Caco-2 (cell line): ENCODE measurements at places on chromosomes 5 and 9. TPM values are rescaled to one million over a fixed set of nuclear protein-coding genes. Genes with fewer than 3 reads are reported as not detected.
A peak's percentile ranks its signal among the peaks of the same experiment; 100 is the strongest.

- H3K27me3 ChIP-seq: no peaks in the 10 kb centered on the region
- H3K27ac ChIP-seq: peak overlapping the region; percentile 97
- H3K36me3 ChIP-seq: no peaks in the 10 kb centered on the region
- no peak for DNase-seq
- H3K4me3 ChIP-seq: peak overlapping the region; percentile 91
- peaks cover 9% of the 10 kb centered on the region; the same call in 1 of the 2 replicates for H3K4me1 ChIP-seq
These were observed 475 bp downstream of the DDX31 start for GRCh38 chr9:132669319-132669697.

- no peaks in the 10 kb centered on the region for H3K4me1 ChIP-seq
- H3K27ac ChIP-seq: no peak overlapping the region
- no peak for DNase-seq
These were observed 36.4 kb upstream of the ADAMTS2 start for GRCh38 chr5:179381691-179382090.

DNA sequence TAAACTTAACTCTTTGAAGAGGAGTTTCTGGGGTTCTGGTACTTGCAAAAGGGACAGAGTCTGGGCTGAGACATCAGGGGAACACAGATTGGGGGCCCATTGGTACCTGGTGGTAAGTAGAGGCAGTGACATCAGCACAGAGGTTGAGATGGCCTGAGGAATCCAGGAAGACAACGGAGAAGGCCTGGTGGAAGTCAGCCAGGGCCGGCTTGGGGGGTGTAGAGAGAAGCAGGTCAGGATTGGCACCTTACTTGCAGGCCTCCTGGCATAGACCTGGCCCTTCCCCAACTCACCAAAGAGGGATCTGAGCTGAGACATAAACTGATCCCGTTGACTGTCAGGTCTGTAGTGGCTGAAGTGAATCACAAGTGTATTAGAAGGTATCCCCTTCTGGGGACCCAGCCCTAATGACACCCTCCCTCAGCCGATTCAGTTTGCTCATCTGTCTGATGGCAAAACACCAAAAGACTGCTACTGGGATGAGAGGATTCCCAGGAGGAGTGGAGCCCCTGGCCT is 5.5 kb downstream of the NOL6 start:
- H3K27ac ChIP-seq: peak overlapping the region; percentile 59
- H3K36me3 ChIP-seq: peaks cover 6% of the 10 kb centered on the region

- no peak overlapping the region for H3K4me3 ChIP-seq
- H3K27ac ChIP-seq: no peak overlapping the region
These were observed 1209.3 kb upstream of the C9orf72 start for GRCh38 chr9:28782630-28783029.

DNA sequence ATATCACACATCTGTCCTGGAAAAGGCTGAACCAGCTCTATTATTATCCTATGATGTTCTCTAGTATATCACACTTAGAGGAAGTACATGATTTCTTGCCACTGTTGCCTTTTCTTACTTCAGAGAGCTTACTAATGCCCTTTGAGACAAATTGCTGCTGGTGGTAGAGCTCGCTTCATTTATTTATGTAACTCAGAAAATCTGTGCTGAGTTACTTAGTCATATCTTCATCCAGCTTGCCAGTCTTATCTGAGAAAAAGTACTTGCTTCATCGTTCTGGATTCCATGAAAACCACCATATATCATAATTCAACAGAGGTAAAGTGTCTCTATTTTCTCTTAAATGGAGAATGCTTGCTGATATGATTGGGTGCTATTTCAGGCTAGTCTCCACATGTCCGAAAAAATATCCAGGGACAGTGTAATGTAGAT is 26.6 kb downstream of the PTPDC1 start:
- no peaks in the 10 kb centered on the region for H3K36me3 ChIP-seq
- DNase-seq: no peak
- H3K27ac ChIP-seq: no peak overlapping the region

- H3K27me3 ChIP-seq: no peaks in the 10 kb centered on the region
- H3K36me3 ChIP-seq: no peaks in the 10 kb centered on the region
- H3K4me3 ChIP-seq: no peak overlapping the region
- H3K4me1 ChIP-seq: peaks cover 30% of the 10 kb centered on the region
- DNase-seq: no peak
These were observed 29.4 kb downstream of the RHOBTB3 start for GRCh38 chr5:95760273-95761191.

Gene HTR1A
- total RNA-seq: not detected in 2 replicates

- DNase-seq: no peak
- H3K27ac ChIP-seq: peak overlapping the region; percentile 96
- H3K4me3 ChIP-seq: peak overlapping the region; percentile 83
These were observed 632 bp downstream of the COQ4 start for GRCh38 chr9:128323212-128323730.

DNA sequence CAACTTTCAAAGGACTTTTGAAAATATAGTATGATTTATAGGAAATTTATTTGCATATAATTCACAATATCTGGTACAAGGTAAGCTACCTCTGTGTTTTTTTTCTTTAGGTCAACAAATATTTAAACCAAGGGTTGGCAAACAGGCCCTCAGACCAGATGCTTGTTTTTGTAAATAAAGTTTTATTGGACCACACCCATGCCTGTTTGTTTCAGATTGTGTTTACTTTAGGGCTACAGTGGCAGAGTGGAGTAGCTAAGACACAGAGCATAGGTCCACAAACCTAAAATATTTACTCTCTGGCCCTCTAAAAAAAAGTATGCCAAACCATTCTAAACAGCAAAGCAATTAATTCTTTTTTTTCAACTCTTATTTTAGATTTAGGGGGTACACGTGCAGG is 119.7 kb upstream of the CCDC152 start:
- no peak overlapping the region for H3K27ac ChIP-seq
- H3K36me3 ChIP-seq: no peaks in the 10 kb centered on the region
- no peaks in the 10 kb centered on the region for H3K27me3 ChIP-seq
- H3K4me1 ChIP-seq: peaks cover 4% of the 10 kb centered on the region; the same call in 1 of the 2 replicates
- no peak overlapping the region for H3K4me3 ChIP-seq
